Right lung (tissue), 10 donors: ENCODE measurements at places on chromosomes 3 and 15.

- peak; percentile 4 for DNase-seq
Measured at GRCh38 chr3:17336291-17336690, 406.1 kb downstream of the TBC1D5 start.

- no peak for DNase-seq
Measured at GRCh38 chr3:41346698-41347270, 147.5 kb downstream of the CTNNB1 start.

- DNase-seq = no peak
Measured at GRCh38 chr15:94225616-94226015, 5.7 kb upstream of the MCTP2 start.

DNA sequence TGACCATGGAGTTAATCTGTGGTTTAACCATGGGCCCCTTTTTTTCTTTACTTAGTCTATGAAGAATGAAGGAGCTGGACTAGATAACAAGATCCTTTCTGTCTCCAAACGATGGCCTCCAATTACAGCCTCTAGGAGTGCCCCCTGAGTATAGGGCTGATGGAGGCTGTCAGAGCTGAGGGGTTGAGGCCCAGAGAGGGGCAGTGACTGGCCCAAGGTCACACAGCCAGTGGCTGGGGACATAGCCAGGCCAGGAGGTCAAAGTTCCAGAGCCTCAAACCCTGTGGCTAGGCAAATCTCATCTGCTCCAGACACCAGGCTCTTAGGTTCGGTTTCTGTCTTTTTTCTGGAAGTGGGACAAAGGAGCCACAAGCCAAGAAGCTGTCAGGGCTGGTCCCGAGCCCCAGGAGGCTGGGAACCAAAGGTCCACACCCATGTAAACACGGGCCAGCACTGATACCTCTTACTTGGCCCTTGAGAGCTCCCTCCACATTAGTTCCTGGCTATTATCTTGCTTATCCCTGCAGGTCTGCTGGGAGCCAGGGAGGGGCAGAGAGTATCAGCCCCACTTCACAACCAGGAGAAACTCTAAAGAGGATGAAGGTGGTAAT is 10.3 kb downstream of the RHOV start:
- DNase-seq = no peak

DNA sequence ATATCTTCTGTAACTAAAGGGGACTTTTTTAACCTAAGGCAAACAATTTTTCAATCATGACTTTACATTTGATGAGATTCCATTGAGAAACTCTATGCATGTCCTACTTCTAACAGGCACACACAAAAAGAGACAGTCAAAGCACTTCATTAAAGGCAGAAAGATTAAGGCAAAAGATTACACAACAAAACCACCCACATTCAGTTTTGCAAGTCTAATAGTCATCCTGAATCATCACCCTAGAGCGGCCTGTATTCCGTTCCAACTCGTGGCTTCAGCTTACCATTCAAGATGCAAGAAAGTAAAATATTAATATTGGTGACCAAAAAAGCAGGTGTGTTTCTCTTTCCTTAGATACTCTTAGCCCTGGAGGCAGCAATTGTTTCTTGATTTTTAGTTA is 205.9 kb downstream of the P3H2 start:
- no peak for DNase-seq

- DNase-seq = no peak
Measured at GRCh38 chr3:12420393-12420792, 63.9 kb upstream of the TSEN2 start.

DNA sequence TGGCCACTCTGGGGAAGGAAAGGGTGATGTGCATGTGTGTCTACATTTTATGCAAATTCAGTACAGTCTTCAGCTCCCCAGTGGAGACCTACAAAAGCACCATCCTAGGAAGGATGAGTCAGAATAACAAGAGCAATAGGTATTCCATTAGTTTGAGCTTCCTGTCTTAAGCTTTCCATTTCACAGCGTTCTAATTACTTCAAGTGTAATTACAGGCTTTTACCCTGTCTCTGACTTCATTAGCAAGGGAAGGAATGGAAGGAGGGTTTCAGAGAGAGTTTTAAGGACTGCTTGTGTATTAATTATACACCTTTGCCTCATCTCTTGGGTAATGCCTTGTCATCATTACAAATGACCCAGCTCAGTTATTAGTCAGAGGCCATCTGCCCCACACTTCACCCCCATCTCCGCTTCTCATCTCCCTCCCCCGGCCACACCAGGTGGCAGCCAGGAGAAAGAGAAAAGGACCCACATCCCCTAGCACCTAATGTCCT is 202.8 kb upstream of the MRPL3 start:
- DNase-seq = no peak

DNA sequence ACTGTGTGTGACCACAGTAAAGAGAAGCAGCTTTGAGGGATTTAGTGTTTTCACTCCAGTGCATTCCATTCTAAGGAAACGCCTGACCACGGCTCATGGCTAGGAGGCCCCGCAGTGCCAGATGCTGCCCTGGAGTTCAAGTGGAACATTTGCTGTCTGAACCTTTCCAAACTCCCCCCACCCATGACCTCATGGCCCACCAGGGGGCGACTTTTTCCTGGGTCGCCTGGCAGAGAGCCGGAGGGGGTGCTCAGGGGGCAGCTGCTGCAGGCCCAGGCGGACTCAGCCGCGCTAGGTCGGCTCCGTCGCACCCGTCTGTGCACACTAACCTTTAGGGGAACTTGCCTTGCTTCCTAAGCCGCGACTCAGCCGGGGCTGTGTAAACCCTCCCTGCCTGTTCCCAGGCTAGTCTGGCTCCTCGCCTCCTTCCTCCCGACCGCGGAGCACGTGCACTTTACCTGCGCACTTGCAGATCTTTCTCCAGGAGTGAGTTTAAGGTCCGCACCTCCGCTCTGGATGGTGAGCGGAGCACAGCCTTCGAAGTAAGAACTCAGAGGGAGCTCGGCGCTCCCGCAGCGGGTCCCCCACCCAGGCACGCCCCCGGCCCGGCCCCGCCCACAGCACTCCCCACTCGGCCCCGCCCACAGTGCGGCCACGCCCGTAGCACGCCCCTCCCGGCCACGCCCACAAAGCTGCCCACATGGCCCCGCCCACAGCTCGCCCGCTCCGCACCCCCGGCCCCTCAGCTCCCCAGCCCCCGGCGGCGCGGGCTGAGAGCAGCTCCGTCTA is at the start of gene OCA2:
Gene OCA2, minus strand, starts transcription at position 550 of the 789 bp plus-strand sequence. CDS start 17,441 bp downstream, outside the sequence.
- DNase-seq = peak; percentile 77

DNA sequence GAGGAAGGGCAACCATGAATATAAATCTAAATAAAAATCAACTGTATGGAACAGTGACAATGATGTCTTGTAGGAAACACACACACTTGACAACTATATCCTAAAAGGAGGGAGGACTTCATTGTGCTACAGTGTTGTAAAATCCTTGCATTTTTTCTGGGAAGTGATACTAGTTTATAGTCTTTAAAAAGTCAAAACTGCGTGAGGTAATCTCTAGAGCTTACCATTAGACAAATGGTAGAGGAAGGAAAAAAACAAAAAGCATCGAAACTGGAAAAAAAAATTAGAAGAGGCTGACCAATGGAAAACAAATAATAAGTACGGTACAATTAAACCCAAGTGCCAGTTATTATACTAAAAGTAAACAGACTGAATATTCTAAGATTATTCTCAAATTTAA is 38.7 kb downstream of the CHSY1 start:
- DNase-seq = no peak
